ENCODE measurements at places on chromosomes 4 and X.

DNA sequence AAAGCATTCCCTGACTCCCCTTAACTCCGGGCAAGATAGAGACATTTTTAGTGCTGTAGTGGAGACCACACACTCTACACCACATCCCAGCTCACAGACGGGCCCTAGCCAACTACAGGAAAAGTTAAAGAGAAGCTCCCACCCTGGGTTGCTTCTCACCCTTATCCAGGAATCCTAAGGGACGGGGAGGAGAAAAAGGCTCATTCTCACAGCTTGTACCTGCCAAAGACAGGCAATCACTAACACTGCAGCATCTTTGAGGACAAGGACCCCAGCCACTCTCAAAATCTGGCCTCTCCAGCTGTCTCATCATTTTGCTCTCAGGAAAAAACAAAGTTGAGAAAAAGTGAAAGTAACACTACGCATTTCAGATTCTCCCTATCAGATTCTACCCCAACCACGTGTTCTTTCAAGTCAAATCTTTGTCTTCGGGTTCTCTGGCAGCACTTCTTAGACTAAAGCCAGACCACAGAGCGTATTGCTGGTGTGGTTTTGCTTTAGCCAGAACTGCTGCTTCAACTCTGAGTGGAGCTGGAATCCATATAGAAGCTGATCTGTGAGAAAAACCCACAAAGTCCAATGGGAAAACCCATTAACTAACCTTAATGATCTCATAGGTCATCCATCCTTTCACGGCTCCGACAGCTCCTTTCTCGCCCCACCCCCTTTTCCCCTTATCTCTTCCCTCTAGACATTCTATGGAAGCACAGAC lies 605.9 kb upstream of the DIPK2B start:
- DNase-seq = peak; percentile 66

- no peak for DNase-seq
These were observed 19.8 kb downstream of the CENPVL3 start for GRCh38 chrX:51598899-51599298.

DNA sequence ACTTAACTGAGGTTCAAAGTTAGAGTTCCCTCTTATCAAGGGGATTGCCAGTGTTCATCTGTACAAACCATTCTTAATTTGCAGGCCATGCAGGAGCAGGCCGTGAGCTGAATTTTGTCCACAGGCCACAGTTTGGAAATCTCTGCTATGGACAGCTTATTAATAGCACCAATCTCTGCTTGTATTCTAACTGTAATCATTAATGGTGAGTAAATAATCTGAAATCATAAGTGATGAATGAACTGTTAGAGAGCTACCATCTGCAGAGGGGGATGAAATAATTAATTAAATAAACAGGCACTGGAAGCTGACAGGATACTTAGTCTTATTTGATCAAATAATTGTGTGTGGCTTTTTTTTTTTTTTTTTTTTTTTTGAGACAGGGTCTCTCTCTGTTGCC lies 48.5 kb upstream of the PDLIM3 start:
- no peak for DNase-seq

- DNase-seq = no peak
These were observed 14.0 kb upstream of the PITX2 start for GRCh38 chr4:110636680-110637407.

- no peak for DNase-seq
These were observed 321.1 kb downstream of the NKX6-1 start for GRCh38 chr4:84177831-84178542.

GRCh38 chr4:88005076-88005475 lies 2.4 kb upstream of the PKD2 start:
- no peak for DNase-seq

DNA sequence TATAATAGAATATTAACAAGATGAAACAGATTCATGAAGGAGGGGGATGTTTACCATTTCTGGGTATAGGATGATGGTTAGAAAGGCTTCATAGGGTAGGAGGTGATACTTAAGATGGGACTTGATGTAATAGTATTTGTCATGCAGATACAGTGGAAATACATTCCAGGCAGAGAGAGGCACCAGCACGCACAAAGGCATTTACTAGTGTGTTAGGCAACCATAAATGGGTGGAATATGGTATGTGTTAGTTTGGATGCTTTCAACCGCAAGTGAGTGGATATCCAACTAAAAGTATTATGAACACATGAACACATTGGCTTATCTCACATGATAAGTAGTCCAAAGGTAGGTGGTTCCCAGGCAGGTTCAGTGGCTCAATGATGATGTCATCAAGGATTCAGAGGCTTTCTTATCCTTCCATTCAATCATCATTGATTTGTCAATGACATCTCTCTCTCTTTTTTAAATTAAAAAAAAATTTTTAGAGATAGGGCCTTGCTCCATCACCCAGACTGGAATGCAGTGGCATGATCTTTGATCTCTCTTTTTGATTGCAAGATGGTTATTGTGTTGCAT lies 12.7 kb upstream of the STARD8 start:
- DNase-seq = no peak

DNA sequence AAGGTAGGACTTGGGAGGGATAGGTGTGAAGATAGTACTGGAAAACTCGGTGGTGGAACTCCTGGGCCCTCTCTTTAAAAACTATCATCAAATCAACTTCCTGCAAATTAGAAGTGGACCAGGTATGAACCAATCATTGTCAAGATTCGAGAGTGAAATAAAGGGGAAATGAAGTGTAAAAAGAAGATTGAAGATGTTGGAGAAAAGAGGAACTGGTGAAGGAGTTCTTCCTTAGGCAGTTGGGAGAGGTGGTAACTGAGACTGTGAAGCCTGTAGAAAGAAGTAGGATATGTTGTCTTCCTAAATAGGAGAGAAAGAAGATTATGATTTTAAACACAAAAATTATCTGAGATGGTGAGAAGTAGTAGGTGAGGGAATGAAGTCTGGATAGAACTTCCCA lies 212.2 kb downstream of the PPP1R2C start:
- no peak for DNase-seq

DNA sequence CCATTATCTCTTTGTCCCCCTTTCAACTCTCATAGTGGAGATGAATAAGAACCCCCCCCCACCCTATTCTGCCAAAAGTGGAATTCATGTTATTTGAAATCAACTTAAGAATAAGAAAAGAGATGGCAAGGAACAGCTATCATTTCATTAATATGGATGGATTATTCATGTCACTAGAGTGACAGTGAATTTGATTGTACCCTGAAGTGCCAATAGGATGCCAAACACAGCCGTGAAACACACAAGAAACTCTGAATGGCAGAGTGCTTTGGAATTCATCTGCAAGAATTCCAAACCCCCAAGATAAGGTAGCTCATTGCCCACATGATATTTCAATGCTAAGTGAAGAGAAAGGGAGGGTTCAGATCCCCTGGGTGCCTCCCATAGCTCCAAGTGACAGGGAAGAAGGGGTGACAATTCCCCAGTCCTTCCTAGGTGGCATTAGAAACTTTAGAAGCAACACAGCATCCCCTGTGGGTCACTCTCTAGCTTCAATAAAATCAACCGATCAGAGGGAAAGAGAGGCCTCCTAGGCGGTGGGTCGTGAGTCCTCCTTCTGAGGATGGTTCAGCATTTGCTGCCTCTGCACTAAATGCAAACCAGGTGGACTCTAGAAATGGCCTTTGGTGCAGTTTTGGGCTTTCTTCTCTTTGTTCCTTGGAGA lies 84.3 kb downstream of the MGST2 start:
- no peak for DNase-seq

- no peak for DNase-seq
These were observed 141.6 kb downstream of the HS3ST1 start for GRCh38 chr4:11287055-11287454.

DNA sequence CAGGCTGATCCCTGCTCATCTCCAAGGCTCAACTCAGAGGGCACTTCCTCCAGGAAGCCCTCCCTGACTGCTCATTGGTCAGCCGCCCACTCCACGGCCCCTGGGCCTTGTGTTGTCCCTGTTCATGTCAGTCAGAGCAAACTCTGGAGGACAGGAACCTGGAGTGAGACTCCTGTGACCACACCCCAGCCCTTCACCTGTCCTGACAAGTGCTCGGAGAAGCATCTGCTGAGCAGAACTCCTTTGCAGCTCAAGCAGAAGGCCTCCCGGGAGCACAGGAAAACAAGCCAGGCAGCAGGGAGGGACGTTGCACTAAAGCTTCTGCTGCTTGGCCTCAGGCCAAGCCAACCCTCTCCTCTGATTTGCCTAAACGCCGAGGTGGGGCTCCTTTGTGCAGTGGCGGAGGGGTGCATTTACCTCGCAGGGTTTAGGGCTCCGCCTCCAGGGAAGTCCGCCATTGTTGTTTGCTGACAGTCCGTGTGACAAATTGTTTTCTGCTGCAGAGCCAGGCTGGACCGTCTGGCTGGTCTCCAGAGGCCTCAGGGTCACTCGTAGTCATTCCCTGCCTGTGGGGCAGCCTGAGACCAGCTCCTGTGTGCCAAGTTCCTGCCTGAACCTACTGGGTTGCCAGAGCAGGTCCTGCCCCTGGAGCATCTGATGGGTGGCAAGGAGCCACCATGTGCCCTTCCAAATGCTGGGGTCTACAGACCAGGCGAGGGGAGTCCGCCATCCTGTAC lies 61.8 kb downstream of the C4orf50 start:
- no peak for DNase-seq

GRCh38 chrX:132292793-132293192 lies 73.5 kb upstream of the RAP2C start:
- peak; percentile 33 for DNase-seq

DNA sequence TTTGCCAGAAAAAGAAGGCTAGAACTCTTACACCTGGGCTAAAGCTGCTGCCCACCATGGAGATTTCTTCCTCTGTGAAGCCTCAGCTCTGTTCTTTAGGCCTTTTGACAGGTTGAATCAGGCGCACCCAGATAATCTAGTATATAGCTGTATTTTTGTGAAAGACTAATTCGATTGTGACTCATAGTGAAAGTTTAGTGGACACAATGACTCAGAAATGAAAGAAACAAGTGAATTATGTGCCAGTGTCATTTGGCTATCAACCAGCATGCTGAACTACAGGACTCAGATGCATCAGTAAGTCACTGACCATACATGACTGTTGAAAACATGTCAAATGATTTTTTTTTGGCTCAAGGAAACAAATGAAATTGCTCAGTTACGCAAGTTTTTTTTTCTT lies 425.4 kb downstream of the SLITRK2 start:
- no peak for DNase-seq

GRCh38 chr4:80096175-80096850 lies 23.3 kb upstream of the ANTXR2 start:
- no peak for DNase-seq

- DNase-seq = no peak
These were observed 20.3 kb downstream of the EVC start for GRCh38 chr4:5730993-5731990.

- DNase-seq = no peak
These were observed 22.7 kb upstream of the SEPSECS start for GRCh38 chr4:25182937-25183336.

DNA sequence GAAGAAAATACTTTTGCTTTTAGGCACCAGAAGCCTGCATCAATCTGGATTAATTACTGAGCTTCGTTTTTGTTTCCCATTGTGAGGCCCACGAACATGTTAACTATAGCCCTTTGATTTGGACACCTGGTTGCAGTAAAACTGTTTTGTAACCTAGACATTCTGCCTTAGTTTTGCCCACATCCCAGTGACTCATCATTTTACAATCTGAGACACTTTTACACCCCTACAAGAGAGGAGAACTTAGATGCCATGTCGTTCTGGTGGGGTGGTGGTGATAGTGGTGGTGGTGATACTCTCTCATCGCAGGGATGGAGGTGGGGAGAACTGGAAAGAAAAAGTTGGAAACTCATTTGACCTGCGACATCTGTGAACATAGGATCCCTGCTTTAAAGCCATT lies 1257.2 kb downstream of the ADGRL3 start:
- no peak for DNase-seq

GRCh38 chr4:134139188-134139587 lies 62.4 kb downstream of the PABPC4L start:
- DNase-seq = no peak

- peak; percentile 18 for DNase-seq
These were observed 93.3 kb downstream of the MAMLD1 start for GRCh38 chrX:150456466-150456865.

- no peak for DNase-seq
These were observed 112.6 kb upstream of the ZNF827 start for GRCh38 chr4:146051223-146051622.

- DNase-seq = no peak
These were observed 235.0 kb downstream of the PALLD start for GRCh38 chr4:168731706-168732414.

DNA sequence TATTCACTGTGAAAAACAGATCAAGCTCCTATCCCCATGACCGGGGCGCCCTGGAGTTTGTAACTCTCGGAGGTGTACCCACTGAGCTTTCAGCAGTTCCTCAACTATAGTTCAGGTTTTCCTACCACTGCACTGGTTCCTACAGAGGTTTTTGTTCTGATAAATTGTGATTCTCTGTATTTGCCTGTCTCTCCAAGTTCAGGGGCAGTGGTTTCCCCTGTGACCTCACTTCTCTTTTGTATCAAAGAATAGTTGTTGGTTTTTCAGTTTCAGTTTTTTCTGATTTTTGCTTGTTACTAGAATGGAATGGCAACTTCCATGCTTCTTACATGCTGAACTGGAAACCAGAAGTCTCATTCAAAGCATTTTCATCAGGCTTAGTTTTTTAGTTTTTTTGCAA lies 56.8 kb upstream of the PLS3 start:
- no peak for DNase-seq

- DNase-seq = no peak
These were observed 130.0 kb downstream of the FHIP1A start for GRCh38 chr4:151538963-151539362.

DNA sequence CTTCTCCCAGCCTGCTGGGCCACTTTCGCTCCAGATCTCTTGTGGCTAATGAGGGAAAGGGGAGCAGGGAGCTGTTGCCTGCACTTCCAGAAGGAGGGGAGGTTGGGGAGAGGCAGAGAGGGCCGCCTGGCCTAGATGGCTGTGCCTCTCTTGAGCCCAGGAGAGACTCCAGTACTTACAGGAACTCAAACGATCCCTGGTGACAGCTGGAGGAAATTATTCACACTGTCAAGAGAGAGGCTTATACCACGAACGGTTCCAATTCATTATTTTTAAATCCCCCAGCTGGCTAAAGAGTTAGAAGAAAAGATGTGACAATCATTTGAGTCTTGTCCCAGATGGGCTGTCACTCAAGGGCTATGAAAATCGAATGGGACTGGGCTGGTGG lies 96.1 kb downstream of the PHKA2 start:
- DNase-seq = no peak

GRCh38 chr4:7189475-7190277 lies 2.7 kb upstream of the SORCS2 start:
- peak; percentile 3 for DNase-seq

GRCh38 chr4:93751411-93751810 lies 77.1 kb upstream of the ATOH1 start:
- DNase-seq = no peak

GRCh38 chr4:39526765-39527295 lies 409 bp downstream of the UGDH start:
- DNase-seq = peak; percentile 47
